NCI-H2171 treated with DMSO at 0.1 percent for 48 hours (cell line): ENCODE measurements at places on chromosomes 12 and 14.

DNA sequence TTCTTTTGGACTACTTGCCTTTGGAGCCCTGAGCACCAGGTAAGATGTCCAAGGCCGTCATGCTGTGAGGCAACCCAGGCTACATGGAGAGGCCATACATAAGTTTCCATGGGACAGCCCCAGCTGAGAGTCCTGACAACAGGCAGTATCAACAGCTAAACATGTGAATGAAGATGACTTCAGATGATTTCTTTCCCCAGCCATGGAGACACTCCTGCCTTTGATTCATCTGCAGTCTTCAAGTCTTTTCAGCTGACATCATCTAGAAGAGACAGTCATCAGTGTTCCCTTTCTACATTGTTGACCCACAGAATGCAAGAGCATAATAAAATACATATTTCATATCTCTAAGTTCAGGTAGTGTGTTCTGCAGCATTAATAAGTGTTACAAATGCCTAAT, 398.7 kb downstream of the BTG1 start:
- DNase-seq: no peak

GRCh38 chr14:92888896-92889295, 34.1 kb upstream of the CHGA start:
- no peak for DNase-seq

- DNase-seq: no peak
Measured at GRCh38 chr12:124299628-124300388, 4.9 kb downstream of the RFLNA start.

GRCh38 chr12:117494833-117495655, 133.6 kb upstream of the NOS1 start:
- DNase-seq: peak; percentile 63

- no peak for DNase-seq
Measured at GRCh38 chr12:645563-646071, 17.6 kb downstream of the NINJ2 start.

GRCh38 chr12:94697631-94698030, 47.3 kb upstream of the TMCC3 start:
- no peak for DNase-seq

DNA sequence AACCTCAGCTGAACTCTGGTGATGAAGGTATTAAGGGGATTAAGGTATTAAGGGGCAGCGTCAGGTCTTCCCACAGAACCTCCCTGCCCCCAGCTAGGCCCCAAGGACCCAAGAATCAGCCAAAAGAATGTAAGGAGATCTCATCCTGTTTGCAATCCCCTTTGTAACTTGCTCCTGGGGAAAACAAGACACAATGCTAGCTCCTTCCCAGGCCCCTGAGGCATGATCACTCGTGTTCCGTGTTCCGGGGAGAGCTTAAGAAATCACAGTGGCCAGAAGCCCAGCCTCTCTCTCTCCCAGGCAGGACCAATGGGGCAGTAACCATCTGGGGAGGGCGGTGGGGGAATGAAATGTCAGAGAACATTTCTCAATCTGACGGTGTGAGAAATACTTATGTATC, 33.2 kb downstream of the PIGH start:
- no peak for DNase-seq

GRCh38 chr14:52272375-52272774, 4.9 kb downstream of the PTGDR start:
- DNase-seq: no peak

GRCh38 chr14:103067231-103067954, 10.0 kb upstream of the CDC42BPB start:
- no peak for DNase-seq

DNA sequence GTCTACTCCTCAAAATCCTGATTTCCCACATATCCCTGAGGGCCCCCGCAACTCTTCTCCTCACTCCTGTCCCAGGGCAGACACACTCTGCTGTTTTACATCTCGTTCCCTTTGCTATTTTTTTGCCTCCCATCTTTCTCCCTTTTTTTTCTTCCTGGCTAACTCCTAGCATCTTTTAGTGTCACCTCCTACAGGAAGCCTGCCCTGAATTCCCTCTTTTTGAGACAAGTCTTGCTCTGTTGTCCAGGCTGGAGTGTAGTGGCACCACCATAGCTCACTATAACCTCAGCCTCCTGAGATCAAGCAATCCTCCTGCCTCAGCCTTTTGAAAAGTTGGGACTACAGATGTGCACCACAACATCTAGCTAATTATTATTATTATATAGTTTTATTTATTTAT, 13.3 kb downstream of the MORN3 start:
- no peak for DNase-seq

DNA sequence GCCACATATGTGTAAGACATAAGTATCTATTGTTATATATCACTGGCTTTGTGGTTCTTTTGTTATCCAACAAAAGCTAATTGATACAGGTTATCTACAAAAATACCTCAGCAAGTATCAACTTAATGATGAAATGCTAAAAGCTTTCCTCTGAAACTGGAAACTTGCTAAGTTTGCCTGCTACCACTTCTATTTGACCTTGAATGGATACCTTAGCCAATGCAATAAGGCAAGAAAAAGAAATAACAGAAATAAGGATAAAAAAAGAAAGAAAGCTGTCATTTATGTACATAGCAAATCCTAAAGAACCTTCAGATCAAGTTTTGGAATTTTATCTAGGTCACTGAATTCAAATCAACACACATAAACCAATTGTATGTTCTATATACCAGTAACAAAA, 35.5 kb upstream of the RASSF3 start:
- no peak for DNase-seq

- DNase-seq: no peak
Measured at GRCh38 chr12:81835783-81836182, 76.6 kb upstream of the PPFIA2 start.

- DNase-seq: peak; percentile 27
Measured at GRCh38 chr12:26122061-26122680, 2.7 kb downstream of the BHLHE41 start.

DNA sequence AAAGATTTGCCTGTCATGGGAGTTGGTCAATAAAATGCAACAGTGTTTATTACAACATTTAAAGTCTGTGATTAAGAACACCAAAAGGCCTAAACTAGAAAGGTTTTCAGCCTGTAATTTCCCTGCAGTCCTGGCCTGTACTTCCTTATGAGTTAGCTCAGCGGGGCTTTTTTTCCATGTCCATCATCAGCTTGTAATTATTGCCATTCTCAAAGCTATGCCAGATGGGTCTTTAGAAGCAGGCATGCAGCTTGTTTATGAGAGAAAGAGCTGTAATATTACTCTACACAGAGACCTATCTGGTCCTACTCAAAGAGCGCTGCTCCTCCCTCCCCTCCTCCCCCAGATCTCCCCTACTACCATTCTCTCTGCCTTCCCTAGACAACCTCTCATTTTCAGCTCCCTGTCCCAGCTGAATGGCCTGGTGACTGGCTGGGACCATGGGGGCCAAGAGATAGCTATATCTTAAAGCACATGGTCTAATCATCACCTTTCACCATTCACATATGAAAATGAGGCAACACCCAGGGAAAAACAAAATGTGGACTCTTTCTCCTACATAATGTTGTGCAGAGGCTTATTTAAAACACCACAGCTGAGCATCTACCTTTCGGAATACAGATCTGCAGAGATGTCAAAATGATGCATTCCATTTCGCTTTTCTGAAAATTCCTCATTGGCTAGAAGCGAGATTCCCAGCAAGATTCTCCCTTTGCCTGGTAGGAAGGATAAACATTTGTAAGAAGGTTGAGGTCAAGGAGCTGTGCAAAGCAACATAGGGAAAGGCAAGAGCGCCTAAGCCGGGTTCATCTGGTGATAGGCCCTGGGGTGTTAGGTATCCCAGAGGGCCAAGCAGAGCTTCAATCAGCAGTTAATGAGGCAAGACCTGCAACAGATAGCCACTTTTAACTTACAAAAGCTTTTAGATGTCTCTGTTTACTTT, 209.7 kb upstream of the CDKN3 start:
- DNase-seq: no peak

GRCh38 chr12:40117818-40118217, 11.9 kb upstream of the SLC2A13 start:
- DNase-seq: no peak

GRCh38 chr12:8678661-8679111, 16.1 kb upstream of the MFAP5 start:
- no peak for DNase-seq

DNA sequence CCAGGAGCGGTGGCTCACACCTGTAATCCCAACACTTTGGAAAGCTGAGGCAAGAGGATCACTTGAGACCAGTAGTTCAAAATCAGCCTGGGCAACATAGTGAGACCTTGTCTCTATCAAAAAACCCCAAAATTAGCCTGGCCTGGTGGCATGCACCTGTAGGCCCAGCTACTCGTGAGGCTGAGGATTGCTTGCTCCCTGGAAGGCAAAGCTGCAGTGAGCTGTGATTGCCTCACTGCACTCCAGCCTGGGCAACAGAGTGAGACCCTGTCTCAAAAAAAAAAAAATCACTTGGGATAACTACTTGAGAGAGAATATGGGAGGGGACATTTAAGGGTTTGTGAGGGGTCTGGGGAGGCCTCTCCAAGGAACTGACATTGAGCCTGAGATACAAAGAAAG, 109.0 kb downstream of the GPATCH2L start:
- DNase-seq: no peak

DNA sequence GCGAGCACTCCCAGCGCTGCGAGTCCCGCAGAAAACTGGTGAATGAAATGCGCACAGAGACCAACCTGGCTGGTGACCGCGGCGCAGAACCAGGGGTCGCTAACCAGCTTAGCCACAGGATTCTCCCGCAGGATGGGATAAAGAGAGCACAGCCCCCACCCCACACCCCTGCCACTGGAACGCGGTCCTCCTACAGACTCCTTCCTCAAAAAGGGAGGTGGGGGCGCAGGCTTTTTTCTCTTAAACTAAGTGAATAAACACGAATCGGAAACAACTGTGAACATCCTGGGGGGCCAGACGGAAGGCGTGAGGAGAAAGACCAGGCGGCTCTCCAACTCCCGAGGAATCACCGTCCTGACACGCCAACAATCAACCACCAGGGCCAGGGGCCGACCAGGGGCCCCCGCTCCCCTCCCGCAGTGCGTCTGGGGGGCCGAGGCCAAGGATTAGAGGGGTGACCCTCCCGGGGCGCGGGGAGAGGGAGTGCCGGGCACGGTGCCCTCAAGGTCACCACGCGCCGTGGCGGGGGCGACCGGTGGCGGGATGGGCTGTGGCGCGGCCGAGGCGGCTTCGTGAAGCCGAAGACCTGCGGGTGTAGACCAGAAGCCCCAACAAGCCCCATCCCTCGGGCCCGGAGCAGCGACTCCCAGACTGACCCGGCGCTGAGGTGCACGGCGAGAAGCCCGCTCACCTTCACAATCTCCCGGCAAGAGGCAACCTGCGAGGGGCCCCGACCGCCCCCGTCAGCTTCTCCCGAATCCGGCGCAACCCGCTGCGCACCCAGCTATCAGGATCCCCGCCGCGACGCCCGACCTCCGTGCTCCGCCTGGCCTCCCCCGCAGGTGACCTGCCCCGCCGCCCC, 704 bp downstream of the ATP2B1 start:
- DNase-seq: peak; percentile 26

GRCh38 chr12:28933864-28934527, 215.1 kb upstream of the FAR2 start:
- peak; percentile 93 for DNase-seq

- DNase-seq: no peak
Measured at GRCh38 chr12:101571105-101571504, 23.7 kb upstream of the MYBPC1 start.

DNA sequence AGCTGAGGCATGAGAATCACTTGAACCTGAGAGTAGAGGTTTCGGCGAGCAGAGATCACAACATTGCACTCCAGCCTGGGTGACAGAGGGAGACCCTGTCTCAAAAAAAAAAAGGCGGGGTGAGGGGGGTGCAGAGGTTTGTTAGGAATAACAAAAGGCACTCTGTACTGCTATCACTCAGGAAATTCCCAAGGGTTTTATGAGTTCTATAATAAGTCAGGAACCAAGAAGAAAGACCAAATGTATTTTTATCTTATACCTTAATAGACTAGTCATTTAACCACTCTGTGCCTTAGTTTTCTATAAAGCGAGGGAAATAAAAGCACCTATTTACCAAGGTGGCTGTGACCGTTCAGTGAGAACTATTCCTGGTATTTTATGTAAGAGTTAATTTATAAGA, 319.2 kb downstream of the GPHN start:
- no peak for DNase-seq

GRCh38 chr12:26878661-26879119, 45.7 kb upstream of the ITPR2 start:
- DNase-seq: peak; percentile 96

GRCh38 chr12:84035766-84036165, 876.8 kb downstream of the SLC6A15 start:
- DNase-seq: no peak

- no peak for DNase-seq
Measured at GRCh38 chr12:97875064-97875463, 412.5 kb downstream of the RMST start.

DNA sequence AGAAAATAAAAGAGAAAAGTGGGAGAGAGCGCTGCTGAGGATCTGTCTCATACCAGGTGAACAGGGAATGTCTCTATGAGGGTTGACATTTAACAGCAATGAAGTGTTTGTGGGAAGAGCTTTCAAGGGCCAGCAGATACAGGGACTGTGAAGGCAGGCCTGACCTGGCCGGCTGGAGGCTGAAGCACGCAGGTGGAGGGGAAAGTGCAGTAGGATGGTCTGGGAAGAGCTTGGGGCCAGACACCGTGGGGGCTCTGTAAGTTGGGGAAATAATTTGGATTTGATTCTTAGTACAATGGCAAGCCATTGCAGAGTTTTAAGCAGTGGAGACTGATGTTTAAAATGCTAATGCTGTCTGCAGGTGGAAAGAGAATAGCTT, 23.8 kb upstream of the DHRS2 start:
- DNase-seq: no peak

DNA sequence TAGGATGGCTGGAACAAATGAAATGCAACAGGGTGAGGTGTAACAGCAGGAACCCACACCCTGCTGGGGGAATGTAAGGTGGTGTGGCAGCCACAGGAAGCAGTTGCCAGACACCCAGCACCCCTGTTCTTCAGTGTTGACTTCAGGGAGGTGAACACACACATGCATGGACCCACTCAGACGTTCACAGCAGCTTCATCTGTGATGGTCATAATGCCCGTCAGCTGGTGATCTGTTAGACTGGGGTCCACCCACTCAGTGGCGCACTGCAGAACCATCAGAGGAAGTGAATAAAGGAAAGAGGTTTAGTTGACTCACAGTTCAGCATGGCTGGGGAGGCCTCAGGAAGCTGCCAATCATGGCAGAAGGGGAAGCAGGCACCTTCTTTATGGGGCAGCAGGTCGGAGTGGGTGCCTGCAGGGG, 22.7 kb upstream of the TEX22 start:
- DNase-seq: no peak

GRCh38 chr12:20127413-20127812, 240.9 kb upstream of the PDE3A start:
- DNase-seq: no peak
